Urinary bladder (tissue), 4 donors: ENCODE measurements at places on chromosomes 12 and 14. TPM values are rescaled to one million over a fixed set of nuclear protein-coding genes. Genes with fewer than 3 reads are reported as not detected.

The MANSC4 gene
- not detected for polyA plus RNA-seq

The TUBA1A gene
- polyA plus RNA-seq: 683 TPM

The TNS2 gene
- 178 TPM for polyA plus RNA-seq

The SIVA1 gene
- polyA plus RNA-seq: 280 TPM

The ETNK1 gene
- 10.3 TPM for polyA plus RNA-seq

The ANKRD33 gene
- not detected for polyA plus RNA-seq

The CLEC4D gene
- 0.19 TPM for polyA plus RNA-seq

The KLHDC1 gene
- 4.2 TPM for polyA plus RNA-seq

The PTPRO gene
- polyA plus RNA-seq: 0.91 TPM

The ARHGEF25 gene
- polyA plus RNA-seq: 158 TPM

The AMN gene
- 1.0 TPM for polyA plus RNA-seq

The TMEM117 gene
- polyA plus RNA-seq: 9.2 TPM

The TNFRSF1A gene
- polyA plus RNA-seq: 223 TPM

The WNT5B gene
- polyA plus RNA-seq: 25.4 TPM

The CDCA3 gene
- 1.0 TPM for polyA plus RNA-seq

The TEX52 gene
- polyA plus RNA-seq: not detected

The AMN1 gene
- polyA plus RNA-seq: 20.6 TPM

The KITLG gene
- polyA plus RNA-seq: 25.3 TPM

The PGF gene
- polyA plus RNA-seq: 18.7 TPM

The FBXW8 gene
- 8.6 TPM for polyA plus RNA-seq

The C12orf42 gene
- not detected for polyA plus RNA-seq

The SEL1L gene
- polyA plus RNA-seq: 35.3 TPM

The FICD gene
- polyA plus RNA-seq: 3.6 TPM
